ENCODE measurements at places on chromosomes 6 and 20.

- DNase-seq = no peak
Measured at GRCh38 chr6:75609639-75610590, 8.2 kb downstream of the SENP6 start.

GRCh38 chr6:109949281-109950065 is 28.6 kb upstream of the GPR6 start:
- no peak for DNase-seq

DNA sequence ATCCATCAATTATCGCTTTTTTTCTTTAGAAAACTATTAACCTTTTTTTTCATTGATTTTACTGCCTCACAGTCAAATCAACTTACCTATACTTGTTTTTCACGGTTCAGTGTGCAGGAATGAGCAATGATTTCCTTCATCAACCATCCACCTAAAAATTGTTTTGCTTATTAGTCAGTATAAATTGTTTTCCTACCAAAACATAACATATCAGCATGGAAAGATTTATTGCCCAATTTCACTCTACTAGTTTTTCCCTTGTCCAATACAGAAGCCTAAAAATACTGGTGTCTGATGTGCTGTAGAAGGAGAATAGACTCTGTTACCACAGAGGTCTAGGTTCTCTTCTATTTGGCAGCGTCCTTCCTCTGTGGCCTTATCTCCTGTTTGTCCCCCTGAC is 558.2 kb upstream of the CITED2 start:
- DNase-seq = no peak

GRCh38 chr20:3275966-3276679 is 37.1 kb upstream of the SLC4A11 start:
- DNase-seq = no peak

DNA sequence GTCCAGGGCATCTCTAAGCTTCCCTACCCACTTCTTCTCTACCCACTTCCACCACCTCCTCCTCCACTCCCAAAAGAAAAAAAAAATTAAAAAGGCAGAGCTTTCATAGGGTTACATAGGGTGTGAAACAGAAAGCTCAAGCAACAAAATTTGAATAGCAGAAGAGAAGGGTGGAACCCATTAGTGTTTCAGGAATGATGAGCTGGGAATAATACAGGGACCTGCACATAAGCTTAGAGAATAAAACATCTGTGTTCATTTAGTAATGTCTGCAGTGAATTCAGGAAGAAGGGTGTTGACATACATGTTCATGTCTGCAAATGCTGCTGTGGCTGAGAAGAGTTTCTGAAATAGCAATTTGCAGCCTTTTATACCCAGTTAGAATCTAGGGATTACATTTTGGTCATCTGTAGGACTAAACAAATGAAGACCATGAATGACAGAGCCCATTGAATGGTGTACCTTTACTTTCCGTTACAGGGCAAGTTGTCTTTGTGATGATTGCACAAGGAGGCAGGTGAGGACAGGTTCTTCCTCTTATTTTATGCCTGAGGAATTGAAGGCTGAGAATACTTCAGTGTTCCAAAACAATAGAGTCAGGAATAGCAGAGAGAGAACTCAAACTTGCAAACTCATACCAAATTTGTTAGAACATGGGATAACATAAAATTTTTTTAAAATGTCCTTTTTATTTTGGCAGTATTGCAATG is 975.1 kb downstream of the TFAP2A start:
- no peak for DNase-seq

DNA sequence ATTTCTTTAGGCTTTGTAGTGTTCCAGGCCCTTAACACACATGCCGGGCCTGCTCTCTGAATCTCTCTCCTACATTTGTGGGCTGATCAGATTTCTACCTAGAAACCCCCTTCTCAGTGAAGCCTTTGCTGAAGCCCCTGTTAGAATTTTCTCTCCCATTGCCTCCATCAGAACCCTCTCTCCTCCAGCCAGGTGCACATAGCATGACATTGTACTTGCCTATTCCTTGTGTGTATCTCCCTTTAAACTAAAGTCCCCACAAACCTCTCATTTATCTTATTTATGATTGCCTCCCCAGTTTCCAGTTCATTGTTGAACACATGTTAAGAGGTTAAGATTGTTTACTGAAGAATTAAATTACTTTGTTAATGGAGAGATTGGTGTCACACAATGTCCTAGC is 325.5 kb upstream of the CITED2 start:
- no peak for DNase-seq

- no peak for DNase-seq
Measured at GRCh38 chr20:47421076-47421475, 64.6 kb upstream of the ZMYND8 start.

GRCh38 chr20:50098259-50098658 is 14.7 kb downstream of the UBE2V1 start:
- DNase-seq = no peak
